ENCODE measurements at places on chromosomes 2 and 18.

- DNase-seq, result no peak
These were observed 34.2 kb downstream of the B4GALT6 start for GRCh38 chr18:31649978-31650719.

GRCh38 chr2:185643434-185643833, 95.2 kb upstream of the FSIP2 start:
- no peak for DNase-seq

DNA sequence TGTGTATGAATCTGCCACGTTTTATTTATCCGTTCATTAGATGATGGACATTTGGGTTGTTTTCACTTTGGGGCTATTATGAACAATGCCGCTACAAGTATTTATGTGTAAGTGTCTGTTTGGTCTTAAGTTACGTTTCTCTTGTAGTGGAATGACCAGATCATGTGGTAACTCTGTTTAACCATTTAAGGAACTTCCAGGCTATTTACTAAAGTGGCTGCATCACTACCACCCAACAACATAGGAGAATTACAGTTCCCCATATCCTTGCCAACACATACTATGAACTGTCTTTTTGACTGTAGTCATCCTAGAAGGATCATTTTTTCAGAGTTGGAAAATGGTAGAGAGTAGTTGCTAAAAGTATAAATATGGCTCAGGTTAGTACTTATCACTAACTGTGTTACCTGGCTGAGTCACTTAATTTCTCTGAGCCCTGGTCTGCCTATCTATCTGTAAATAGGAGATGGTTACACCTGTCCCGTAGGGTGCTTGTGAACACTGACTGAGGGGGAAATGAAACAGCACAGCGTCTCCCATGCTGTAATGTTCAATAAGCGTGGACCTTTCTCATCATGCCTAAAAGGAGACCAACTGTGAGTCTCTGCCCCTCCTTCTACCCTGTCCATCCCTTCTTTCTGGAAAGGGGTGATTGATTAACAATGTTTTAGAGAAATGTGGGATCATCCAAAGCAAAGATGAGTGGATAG, 103.1 kb downstream of the SH3RF3 start:
- DNase-seq, result no peak

DNA sequence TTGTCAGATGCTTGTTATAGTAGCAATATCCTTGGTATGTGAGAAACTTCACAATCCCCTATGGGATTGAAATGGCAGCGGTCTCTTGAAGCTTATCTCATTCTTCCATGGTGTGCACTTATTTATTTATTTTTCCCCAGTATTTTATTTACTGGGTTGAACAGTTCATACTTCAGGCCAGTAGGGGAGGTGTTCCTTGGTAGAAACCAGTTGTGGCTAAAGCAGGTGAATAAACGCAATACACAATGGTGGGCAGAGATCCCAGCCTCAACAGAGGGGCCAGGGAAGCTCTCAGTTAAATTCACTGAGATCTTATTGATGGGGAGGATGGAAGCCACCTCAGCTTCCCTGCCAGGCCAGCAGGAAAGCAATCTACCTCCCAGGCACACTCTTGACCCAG, 93.7 kb upstream of the SRD5A2 start:
- no peak for DNase-seq
